ENCODE measurements at places on chromosomes 16 and 17.
A peak's percentile ranks its signal among the peaks of the same experiment; 100 is the strongest.

- DNase-seq = no peak
Measured at GRCh38 chr17:77558846-77559626, 399.5 kb upstream of the TNRC6C start.

- no peak for DNase-seq
Measured at GRCh38 chr16:59859676-59860402, 1125.7 kb upstream of the GOT2 start.

DNA sequence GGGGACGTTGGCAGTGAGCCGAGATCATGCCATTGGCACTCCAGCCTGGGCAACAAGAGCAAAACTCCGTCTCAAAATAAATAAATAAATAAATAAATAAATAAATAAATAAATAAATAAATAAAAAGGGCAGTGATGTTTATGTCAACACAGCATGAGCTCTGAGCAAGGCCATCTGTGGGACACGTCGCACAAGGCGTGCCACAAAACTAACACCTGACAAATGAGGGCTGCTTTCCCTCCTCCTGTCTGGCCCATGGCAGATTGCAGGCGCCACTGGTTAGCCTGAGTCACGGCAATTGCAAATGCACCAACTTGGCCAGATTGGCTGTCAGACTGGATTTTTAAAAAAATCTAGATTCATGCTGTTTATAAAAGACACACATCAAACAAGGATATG, 25.9 kb upstream of the SPNS3 start:
- peak; percentile 73 for DNase-seq

DNA sequence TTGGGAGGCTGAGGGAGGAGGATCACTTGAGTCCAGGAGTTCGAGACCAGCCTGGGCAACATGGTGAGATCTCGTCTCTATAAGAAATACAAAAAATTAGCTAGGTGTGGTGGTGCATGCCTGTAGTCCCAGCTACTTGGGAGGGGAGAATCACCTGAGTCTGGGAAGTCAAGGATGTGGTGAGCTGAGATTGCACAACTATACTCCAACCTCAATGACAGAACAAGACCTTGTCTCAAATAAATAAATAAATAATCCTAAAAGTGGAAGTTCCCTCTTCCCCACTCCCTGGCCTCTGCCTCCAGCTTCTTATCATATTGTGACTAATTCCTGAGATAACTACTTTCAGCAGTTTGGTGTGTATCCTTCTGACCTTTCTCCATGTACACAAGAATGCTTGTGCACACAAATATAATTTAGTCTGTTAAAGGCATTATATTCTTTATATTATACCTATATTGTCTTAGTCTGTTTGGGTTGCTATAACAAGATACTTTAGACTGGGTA, 23.5 kb upstream of the DNAJA2 start:
- no peak for DNase-seq

DNA sequence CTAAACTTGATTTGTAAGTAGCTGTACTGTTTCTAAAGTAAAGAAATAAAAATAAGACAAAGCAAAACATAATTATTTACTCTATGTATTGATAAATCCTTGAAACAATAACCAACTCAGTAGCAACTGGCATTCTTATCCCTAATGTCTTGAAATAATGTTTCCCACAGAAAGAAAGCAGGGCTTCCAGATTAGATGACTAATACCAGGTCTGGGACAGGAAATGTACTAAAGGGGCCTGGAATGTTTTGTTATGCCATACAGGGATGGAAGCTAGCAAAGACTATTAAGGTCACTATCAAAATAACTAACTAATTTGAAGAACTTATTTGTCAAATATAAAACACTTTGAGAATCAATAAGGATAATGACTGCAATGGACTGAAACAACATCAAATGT, 82.1 kb downstream of the CFDP1 start:
- no peak for DNase-seq

- no peak for DNase-seq
Measured at GRCh38 chr17:62761884-62762283, 46.2 kb downstream of the MARCHF10 start.

GRCh38 chr17:59890720-59891119, 2.0 kb downstream of the TUBD1 start:
- DNase-seq = no peak

DNA sequence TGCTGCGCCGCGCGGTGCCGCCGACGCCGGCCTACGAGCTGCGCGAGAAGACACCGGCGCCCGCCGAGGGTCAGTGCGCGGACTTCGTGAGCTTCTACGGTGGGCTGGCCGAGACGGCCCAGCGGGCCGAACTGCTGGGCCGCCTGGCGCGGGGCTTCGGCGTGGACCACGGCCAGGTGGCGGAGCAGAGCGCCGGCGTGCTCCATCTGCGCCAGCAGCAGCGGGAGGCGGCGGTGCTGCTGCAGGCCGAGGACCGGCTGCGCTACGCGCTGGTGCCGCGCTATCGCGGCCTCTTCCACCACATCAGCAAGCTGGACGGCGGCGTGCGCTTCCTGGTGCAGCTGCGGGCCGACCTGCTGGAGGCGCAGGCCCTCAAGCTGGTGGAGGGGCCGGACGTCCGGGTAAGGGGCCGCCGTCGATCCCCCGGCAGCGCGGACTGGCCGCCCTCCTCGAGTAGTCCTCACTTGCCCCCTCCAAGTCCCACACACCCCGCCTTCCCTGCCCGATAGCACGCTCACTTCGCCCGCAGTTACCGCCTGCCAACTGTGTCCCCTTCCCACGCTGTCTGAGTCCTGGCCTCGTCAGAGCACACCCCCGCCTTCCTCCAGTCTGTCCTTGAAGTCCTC, 470 bp downstream of the MLYCD start:
- DNase-seq = no peak

DNA sequence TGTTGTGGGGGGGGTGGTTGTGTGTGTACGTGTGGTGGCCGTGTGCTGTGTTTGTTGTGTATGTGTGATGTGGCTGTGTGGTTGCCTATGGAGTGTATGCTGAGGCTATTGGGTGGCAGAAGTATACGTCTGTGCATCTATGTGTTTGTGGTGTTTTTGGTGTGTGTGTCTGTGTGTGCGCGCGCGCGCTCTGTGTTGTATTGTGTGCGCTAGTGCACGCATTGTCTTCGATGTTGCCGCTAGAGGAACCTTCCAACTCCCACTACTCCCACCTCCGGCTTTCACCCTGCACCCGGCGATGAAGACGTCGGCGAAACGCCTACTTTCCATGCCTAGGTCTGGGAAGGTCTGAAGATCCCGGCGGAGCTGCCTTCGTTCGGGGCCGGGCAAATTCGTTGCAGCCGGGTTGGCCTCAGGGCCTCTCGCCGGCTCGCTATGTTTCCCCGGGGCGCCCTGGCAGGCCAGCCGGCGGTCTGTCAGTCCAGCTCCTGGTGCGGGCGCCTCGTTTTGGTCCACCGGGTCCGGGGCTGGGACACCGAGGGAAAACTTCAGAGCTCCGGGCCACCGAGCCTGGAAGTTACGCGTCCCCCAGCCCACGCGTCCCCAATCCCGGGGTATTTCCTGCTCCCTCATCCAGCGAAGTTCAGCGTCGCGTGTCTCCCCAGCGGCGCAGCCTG, 5.2 kb upstream of the DLX4 start:
- DNase-seq = no peak

DNA sequence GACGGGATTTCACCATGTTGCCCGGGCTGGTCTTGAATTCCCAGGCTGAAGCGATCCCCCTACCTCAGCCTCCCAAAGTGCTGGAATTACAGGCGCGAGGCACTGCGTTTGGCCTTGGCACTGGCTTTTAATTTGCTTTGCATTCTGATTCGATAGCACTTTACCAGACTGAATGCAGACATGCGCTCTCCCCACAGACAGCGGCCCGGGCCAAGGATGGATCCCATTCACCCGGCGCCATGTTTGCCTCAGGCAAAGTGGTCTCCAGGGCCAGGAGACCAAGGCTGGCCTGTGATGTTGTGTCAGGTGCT, 41.7 kb downstream of the DHRS7B start:
- no peak for DNase-seq

- DNase-seq = no peak
Measured at GRCh38 chr17:57328109-57328882, 72.0 kb downstream of the MSI2 start.

GRCh38 chr17:49106321-49107210, 26.0 kb upstream of the B4GALNT2 start:
- DNase-seq = no peak

All from LNCaP clone FGC (cell line).